ENCODE measurements at places on chromosomes 6 and 20.

DNA sequence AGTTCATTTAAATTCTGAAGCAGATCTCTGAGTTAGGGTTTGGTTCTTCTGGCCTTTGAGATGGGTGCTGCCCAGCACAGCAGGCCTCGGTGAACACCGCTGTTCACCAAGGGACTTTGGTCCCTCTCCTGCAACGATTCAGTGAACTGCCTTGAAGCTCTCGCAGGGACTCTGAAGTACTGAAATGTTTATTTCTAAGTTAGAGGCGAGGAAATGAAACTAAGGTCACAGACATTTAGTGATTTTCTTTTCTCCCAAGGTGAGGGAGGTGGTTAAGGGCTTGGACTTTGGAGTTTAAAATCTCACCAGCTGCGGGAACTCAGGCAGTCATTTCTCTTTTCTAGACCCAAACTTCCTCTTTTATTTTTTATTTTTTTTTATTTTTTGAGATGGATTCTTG lies 26.2 kb downstream of the E2F3 start:
- DNase-seq, result no peak

- DNase-seq, result no peak
Measured at GRCh38 chr6:21808551-21809242, 215.1 kb downstream of the SOX4 start.

DNA sequence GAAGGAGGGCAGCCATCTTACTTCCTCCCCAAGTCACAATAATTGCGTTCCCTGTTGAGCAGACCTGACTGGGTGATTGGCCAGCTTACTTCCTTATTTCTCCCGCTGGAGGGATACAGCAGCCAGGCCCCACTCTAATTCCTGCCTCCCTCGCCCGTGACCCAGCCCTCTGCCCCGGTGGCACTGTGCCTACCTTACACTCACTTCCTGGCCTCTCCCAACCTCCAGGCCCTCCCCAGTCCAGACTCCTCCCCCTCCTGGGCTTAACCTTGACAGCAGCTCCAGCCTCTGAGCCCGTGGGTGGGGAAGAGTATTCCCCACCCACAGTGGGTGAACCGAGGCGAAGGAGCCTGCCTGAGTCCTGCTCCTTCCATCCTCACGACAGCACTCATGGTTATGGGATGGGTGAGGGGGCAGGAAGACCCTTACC lies 3.0 kb downstream of the BAK1 start:
- peak; percentile 90 for DNase-seq

DNA sequence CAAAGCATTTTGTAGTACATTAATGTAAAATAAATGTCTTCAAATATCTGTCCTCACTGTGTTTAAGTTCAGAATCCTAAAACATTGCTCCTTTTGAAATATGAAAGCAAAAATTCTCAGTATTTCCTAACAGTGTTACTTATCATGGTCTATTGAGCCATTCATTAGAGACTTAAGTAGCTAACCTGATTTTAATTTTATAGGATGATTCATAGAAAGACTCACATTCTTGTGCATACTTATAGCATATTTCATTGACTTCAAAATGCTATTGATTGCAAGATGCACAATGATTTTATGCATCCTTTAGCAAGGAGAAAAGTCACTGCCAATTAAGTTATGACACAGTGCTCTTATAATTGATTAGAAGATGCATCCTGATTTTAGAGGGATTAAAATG lies 85.7 kb downstream of the HIVEP1 start:
- no peak for DNase-seq

All from suprapubic skin (tissue), 4 donors.